ENCODE measurements at places on chromosomes 6 and 20.

- H3K4me1 ChIP-seq: peaks cover 1% of the 10 kb centered on the region
- no peak overlapping the region for H3K4me3 ChIP-seq
- H3K36me3 ChIP-seq: no peaks in the 10 kb centered on the region
- DNase-seq: no peak
- H3K27me3 ChIP-seq: peaks cover 21% of the 10 kb centered on the region
These were observed 29.3 kb upstream of the TBC1D7 start for GRCh38 chr6:13357551-13358075.

DNA sequence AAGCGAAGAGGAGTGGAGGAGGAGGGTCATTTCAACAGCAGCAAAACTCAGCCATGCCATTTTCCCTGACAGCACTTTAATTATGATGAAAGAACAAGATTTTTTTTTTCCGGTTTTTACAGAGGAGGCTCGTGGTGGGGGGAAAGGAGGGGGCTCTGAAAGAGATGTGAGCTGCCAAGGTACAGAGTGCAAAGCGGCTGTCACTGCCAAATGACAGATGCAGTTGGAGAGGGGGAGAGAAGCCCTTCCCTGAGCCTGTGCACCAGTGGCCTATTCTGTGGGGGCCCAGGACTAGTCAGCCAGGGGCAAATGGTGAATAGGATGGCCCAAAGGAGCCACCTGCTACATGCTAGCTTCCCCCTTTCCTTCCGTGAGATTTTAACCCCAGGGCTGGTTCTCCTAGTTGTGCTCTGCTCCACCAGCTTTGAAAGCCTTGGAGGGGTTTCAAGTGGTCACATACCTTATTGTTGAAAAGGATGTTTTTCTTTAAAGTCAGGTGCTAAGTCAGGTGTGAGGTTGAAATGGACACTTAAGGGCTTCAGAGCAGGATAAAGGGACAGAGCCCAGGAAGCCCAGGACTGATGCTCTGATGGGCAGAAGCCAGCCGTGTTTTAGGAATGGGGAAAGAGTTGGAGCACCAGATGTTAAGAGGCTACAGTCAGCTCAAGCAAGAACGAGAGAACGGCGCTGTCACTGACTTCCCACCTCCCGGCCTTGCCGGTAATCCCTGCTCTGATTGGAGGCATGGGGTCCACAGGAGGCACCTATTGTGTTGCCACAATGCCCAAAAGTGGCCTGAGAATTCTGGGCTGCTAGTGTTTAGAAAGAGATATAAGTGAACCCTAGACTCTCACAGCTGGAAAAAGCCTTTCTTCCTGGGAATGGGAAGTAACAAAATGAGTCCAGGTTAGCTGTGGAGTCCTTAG lies 24.8 kb downstream of the GNAS start:
- peak overlapping the region; percentile 35 for H3K27ac ChIP-seq
- peaks cover 2% of the 10 kb centered on the region for H3K36me3 ChIP-seq
- peaks cover 13% of the 10 kb centered on the region for H3K27me3 ChIP-seq
- H3K4me3 ChIP-seq: no peak overlapping the region
- H3K4me1 ChIP-seq: peaks cover 28% of the 10 kb centered on the region
- DNase-seq: no peak

GRCh38 chr6:11368760-11369159 lies 136.3 kb upstream of the NEDD9 start:
- H3K36me3 ChIP-seq: no peaks in the 10 kb centered on the region
- no peak overlapping the region for H3K27ac ChIP-seq

DNA sequence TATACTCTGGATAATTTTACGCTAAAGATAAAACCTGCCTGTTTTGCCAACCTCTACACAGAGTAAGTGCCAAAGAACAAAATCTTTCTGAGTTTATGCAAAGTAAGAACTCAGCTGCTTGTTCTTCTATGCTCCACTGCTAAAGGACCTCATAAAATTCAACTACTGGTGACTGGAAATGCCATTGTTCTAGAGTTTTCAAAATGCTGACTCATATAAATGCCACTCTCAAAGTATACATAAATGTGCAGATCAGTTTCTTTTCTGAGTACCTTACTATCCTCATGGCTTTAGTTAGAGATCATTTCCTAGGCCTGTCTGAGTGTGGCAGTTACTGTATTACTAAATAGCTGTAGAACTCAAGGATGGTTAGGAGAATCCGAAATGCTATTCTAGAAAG lies 45.6 kb downstream of the LYRM4 start:
- no peak overlapping the region for H3K27ac ChIP-seq
- H3K36me3 ChIP-seq: peaks cover 5% of the 10 kb centered on the region
- no peaks in the 10 kb centered on the region for H3K27me3 ChIP-seq

DNA sequence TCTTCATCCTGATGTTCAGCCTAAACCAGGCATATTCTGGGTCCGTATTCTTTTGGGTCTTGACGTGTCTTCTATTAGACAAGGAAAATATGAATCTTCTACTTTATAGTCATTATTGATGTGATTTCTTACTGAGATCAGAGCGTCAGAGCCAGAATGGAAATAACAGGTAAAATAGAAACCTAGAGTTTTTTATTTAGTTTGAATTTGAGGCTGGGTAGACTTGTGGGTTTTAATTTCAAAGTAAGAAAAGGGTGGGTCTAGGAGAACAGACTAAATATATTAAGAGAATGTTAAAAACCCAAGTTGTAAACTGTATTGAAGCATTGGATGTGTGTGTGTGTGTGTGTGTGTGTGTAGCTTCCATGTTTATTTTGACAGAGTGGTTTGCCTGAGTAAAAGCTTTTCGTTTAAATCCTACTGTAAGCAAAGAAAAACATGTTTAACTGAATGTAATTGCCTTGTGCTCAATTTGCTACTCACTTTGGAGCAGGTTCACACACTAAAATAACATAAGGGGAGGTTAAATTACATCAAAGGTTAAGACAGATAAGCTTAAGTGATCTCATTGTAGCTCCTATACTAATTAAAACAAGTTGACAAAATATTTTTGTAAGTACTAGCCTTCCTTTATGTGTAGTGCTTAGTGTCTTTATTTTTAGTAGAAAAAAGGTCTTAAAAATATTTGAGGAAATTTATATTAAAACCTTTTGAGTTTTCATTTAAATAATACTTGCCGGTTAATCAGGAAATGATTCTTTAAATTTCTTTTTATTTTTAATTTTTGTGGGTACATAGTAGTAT lies 17.4 kb downstream of the HECA start:
- H3K4me1 ChIP-seq: peaks cover 22% of the 10 kb centered on the region
- H3K27me3 ChIP-seq: no peaks in the 10 kb centered on the region
- H3K27ac ChIP-seq: no peak overlapping the region
- H3K36me3 ChIP-seq: no peaks in the 10 kb centered on the region

DNA sequence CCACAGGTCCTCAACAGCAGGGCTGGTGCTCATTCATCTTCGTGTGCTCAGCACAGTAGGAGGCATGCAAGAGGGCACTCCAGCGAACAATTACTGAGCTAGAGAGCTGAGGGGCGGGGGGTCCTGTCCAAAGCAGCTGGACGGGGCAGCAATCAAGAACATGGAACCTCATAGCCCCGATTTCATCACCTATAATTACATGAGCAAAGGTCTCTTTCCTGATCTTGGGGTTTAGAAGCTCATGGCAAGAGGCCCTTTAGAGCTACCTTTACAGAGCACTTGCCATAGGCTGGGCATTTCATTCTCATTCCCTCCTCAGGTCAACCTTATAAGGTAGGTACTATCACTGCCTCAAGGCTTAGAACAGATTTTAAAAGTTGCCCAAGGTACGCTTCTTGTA lies 10.4 kb downstream of the MOCS1 start:
- H3K27ac ChIP-seq: no peak overlapping the region
- H3K4me3 ChIP-seq: no peak overlapping the region
- H3K4me1 ChIP-seq: peaks cover 1% of the 10 kb centered on the region
- H3K36me3 ChIP-seq: peaks cover 28% of the 10 kb centered on the region
- DNase-seq: no peak

GRCh38 chr6:164419099-164419498 lies 890.3 kb downstream of the C6orf118 start:
- no peaks in the 10 kb centered on the region for H3K4me1 ChIP-seq
- peaks cover 6% of the 10 kb centered on the region for H3K36me3 ChIP-seq
- no peak for DNase-seq
- no peaks in the 10 kb centered on the region for H3K27me3 ChIP-seq
- no peak overlapping the region for H3K4me3 ChIP-seq
- no peak overlapping the region for H3K27ac ChIP-seq
